CD8-positive, alpha-beta memory T cell (primary cell): ENCODE measurements at places on chromosomes 7 and 10. TPM values are rescaled to one million over a fixed set of nuclear protein-coding genes. Genes with fewer than 3 reads are reported as not detected.
A peak's percentile ranks its signal among the peaks of the same experiment; 100 is the strongest.

- no peaks in the 10 kb centered on the region for H3K4me1 ChIP-seq
- no peak overlapping the region for H3K4me3 ChIP-seq
- no peak for DNase-seq
- no peaks in the 10 kb centered on the region for H3K27me3 ChIP-seq
- peak overlapping the region; percentile 51 for H3K27ac ChIP-seq
- no peaks in the 10 kb centered on the region for H3K36me3 ChIP-seq
These were observed 17.7 kb downstream of the CCL24 start for GRCh38 chr7:75795831-75796285.

GRCh38 chr10:129845111-129845753, 118.8 kb downstream of the EBF3 start:
- no peak overlapping the region for H3K27ac ChIP-seq
- H3K36me3 ChIP-seq = no peaks in the 10 kb centered on the region
- no peaks in the 10 kb centered on the region for H3K4me1 ChIP-seq
- DNase-seq = no peak

DNA sequence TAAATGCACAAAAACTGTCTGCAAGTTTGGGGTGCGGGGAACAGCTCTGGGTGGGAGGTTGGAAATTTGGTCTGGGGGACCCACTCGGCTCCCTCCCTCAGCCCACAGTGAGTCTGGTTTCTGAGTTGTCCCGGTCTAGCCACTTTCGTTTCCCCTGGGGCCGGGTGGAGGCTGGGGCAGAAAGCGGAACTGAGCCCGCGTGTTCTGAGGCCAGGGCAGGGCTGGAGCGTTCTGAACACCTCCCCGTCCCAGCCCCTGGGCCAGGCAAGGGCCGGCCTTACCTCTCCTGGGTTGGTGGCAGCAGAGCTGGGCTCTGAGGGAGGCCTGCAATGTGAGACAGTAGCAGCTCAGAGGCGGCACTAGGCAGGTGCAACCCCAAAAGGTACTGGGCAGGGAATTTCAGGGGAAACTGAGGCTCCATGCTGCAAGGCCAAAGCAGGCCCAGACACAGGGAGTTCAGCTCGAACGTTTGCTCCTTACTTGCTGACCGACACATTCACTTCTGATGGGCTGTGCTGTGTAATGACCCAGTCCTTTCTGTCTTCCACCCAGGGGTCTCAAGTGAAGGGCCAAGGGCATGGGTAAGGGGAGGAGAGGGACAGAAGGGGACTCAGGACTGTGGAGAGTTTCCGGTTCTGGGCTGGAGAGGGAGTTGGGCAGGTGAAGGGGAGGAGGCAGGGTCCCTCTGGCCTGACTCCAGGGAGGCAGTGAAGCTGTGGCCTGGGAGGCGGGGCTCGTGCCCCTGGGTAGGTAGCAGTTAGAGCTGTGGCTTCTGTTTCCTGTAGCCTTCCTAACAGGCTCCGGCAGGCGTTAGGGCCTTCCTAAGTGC, 3.0 kb downstream of the IRF5 start:
- H3K4me3 ChIP-seq = no peak overlapping the region
- H3K36me3 ChIP-seq = no peaks in the 10 kb centered on the region

DNA sequence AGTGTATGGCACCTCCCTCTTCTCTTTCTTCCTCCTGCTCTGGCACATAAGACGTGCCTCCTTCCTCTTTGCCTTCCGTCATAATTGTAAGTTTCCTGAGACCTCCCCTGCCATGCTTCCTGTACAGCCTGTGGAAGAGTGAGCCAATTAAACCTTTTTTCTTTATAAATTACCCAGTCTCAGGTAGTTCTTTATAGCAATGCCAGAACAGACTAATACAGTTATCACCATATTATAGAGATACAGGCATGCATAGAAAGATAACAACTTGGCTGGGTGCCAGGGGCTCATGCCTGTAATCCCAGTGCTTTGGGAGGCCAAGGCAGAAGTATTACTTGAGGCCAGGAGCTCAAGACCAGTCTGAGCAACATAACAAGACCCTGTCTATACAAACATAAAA, 53.2 kb downstream of the GCC1 start:
- no peaks in the 10 kb centered on the region for H3K36me3 ChIP-seq
- no peak overlapping the region for H3K4me3 ChIP-seq
- H3K4me1 ChIP-seq = no peaks in the 10 kb centered on the region
- H3K27ac ChIP-seq = no peak overlapping the region
- no peak for DNase-seq

GRCh38 chr7:45237788-45238461, 80.3 kb downstream of the RAMP3 start:
- no peaks in the 10 kb centered on the region for H3K4me1 ChIP-seq
- no peak overlapping the region for H3K4me3 ChIP-seq
- no peak overlapping the region for H3K27ac ChIP-seq
- no peak for DNase-seq

GRCh38 chr10:44395396-44395795, 10.5 kb upstream of the CXCL12 start:
- no peaks in the 10 kb centered on the region for H3K27me3 ChIP-seq
- H3K27ac ChIP-seq = no peak overlapping the region
- no peaks in the 10 kb centered on the region for H3K4me1 ChIP-seq
- no peak overlapping the region for H3K4me3 ChIP-seq
- no peaks in the 10 kb centered on the region for H3K36me3 ChIP-seq
- DNase-seq = no peak

GRCh38 chr7:4959306-4959705, 319 bp upstream of the MMD2 start:
- H3K4me1 ChIP-seq = no peaks in the 10 kb centered on the region
- no peak overlapping the region for H3K4me3 ChIP-seq
- no peak for DNase-seq
- H3K36me3 ChIP-seq = no peaks in the 10 kb centered on the region
- H3K27me3 ChIP-seq = peaks cover 12% of the 10 kb centered on the region
- no peak overlapping the region for H3K27ac ChIP-seq

DNA sequence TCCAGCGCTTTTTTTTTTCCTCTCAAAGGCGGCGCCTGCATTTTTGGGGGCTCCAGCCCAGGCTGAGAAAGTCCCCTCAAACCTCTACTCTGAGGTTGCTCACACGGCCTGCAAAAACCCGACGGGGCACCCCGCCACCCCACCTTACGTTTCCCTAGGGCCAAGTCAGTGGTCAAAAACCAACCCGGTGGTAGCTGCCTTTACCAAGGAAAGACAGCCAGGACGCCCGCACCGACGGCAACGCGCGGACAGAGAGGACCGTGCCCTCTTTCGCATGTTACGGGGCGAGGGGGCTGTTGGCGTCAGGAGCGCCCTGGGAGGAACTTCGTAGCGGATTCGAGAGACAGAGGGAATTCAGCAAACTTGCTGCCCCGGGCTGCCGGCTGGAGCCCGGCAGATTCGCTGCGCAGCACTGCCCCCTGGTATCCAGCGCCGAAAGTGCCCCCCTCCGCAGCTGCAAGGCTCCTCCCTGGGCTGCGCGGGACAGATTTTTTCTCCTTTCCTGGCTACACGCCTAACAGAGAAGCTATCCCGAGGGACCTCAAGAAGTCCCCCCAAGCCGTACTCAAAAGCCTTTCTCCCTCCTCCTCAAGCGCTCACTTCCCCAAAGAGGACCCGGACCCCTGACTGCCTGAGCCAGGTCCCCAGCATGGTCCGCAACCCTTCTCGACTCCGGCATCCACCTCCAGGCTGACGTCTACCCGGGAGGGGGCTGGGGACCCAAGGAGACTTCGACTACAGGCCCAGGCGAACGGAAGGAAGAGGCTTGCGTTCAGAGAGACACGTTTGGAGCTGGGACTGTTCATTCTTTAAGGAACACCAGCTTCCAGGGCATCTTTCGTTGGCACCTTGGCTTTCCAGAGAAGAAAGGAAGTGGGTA, 27.7 kb upstream of the VAX1 start:
- DNase-seq = no peak
- peaks cover 19% of the 10 kb centered on the region for H3K4me1 ChIP-seq
- peaks cover 70% of the 10 kb centered on the region for H3K27me3 ChIP-seq
- no peaks in the 10 kb centered on the region for H3K36me3 ChIP-seq
- no peak overlapping the region for H3K4me3 ChIP-seq

DNA sequence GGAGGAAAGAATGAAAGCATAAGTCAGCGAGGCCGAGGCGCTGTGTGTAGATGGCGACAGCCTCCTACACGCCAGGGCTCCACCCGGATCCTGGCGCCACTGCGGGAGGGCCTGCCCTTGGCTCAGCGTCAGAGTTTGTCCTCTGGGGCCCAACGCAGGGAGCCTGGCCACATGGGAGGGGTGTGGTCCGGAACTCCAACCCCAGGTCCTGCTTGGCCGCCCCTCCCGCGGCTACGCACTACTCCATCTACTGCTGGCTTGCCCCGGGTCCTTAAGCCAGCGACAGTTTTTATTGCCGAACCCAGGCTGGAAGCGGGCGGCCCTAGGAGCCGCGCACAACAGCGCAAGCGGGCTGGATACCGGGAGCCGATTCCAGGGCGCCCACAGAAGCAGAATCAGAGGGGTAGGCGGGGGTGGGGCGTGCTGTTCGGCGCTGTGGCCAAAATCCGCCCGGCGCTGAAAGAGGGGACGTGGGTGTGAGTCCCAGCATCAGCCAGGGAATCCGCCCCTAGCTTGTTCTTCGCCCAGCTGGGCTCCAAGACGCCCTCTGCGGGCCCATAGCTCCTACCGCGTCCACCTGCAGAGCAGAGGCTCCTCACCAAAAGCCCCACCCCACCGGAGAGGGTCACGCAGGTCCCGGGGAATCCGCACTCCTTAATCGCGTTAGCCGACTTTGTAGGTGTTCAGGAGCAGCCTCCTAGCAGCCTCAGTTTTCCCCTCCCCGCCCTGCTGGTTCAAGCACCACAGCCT, 4.5 kb downstream of the KAZALD1 start:
- H3K4me3 ChIP-seq = peak overlapping the region; percentile 32
- peaks cover 39% of the 10 kb centered on the region for H3K4me1 ChIP-seq
- DNase-seq = peak; percentile 38
- peak overlapping the region; percentile 9 for H3K27ac ChIP-seq
- no peaks in the 10 kb centered on the region for H3K36me3 ChIP-seq
- peaks cover 46% of the 10 kb centered on the region for H3K27me3 ChIP-seq

Gene PTPRZ1
- not detected for total RNA-seq

Gene ANXA8L1
- total RNA-seq = not detected

Gene POU6F2
- total RNA-seq = not detected

Gene GATA3
- total RNA-seq = 53.3 TPM
